ENCODE measurements at places on chromosomes 3 and 15.

DNA sequence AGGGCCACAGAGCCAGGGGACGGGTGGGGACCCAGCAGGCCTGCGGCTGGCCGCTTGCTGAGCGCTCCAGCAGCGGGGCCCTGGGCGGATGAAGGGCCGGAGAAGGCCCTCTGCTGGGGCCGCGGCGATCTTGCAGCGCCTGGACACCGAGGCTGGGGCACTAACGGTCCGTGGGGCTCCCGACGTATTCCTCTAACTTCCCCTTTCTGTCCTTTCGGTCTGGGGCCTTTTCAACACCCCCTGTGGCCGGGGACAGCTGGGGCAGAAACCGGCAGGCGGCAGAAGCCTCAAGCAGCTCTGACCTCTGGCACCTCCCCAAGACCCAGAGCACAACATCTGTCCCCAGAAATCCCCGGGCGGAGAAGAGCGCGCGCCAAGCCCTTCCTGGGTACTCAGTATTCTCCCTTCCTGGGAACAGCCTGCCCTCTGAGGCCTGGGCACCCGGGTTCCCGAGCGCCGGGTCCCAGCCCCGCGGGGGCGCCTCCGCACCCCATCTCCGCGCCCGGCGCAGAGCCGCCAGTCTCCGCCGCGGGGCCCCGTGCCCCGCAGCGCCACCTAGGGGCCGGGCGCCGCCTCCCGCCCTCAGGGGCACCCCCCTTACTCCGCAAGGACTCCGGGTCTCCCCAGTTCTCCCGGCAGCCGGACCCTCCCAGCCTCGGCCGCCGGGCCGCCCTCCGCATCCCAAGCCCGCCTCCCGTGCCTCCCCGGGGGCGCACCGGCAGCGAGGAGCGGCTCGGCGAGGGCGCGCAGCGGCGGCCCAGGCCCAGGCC is 582 bp upstream of the SLCO3A1 start:
- DNase-seq: peak; percentile 82

- no peak for DNase-seq
Measured at GRCh38 chr3:135784557-135784956, 181.0 kb upstream of the PPP2R3A start.

GRCh38 chr3:153195349-153195879 is 33.4 kb downstream of the RAP2B start:
- DNase-seq: no peak

DNA sequence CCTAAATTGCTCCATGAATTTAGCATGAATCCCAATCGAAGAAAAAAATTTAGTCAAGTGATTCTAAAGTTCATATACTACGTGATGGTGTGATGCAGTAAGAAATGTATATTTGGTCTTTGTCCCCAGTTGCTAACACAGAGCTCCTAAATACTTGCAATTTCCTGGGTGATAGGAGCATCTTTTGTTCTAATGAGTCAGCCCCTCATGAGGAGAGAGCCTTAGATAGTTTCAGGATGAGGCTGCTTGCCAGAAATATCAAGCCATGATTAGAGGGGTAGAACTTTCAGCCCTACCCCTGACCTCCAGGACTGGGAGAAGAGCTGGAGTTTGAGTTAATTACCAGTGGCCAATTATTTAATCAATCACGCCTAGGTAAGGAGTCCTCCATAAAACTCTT is 170.2 kb downstream of the PDE8A start:
- no peak for DNase-seq

- no peak for DNase-seq
Measured at GRCh38 chr3:184538666-184539431, 22.7 kb upstream of the EPHB3 start.

GRCh38 chr15:28191832-28192231 is 92.7 kb upstream of the OCA2 start:
- DNase-seq: no peak

- DNase-seq: no peak
Measured at GRCh38 chr3:27540231-27540630, 56.0 kb upstream of the SLC4A7 start.

GRCh38 chr3:45962033-45962432 is 18.8 kb downstream of the CXCR6 start:
- no peak for DNase-seq

- no peak for DNase-seq
Measured at GRCh38 chr3:197394464-197395321, 96.3 kb upstream of the DLG1 start.

DNA sequence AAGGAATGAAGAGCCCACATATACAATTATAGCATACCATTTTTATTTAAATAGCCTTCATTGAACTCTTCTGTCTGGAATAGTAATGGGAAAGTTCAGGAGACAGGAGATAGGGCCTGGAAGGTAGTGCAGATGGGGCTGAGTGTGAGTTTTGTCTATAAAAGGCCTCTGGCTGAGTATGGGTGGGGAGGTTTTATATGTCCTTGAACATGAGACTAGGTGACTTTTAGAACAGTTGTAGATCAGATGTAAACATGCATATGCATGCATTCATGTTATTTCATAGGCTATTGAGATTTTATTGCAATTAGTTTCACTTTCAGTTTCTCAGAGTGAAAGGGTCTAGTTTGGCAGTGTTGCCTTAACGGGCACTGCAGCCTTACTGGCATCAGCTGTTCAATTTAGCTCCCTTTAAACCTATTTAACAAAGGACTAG is 27.1 kb downstream of the CGGBP1 start:
- peak; percentile 5 for DNase-seq

DNA sequence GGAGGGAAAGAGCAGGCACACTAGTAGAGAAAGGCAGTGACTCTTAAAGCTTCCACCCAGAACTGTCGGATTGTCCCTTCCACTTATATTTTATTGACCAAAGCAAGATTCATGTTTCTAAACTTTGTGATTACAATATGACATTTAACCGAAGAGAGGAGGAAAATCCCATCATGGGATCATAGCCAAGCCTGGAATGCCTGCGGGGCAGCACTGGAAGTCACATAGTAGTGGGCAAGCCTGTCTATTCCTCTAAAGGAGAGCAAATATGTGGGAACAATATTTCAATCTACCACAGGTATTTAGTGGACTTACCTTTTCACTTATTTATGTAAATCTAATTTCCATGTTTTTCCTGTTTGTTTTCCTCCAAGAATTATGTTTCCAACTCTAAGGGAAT is 3.8 kb upstream of the TMOD3 start:
- no peak for DNase-seq

DNA sequence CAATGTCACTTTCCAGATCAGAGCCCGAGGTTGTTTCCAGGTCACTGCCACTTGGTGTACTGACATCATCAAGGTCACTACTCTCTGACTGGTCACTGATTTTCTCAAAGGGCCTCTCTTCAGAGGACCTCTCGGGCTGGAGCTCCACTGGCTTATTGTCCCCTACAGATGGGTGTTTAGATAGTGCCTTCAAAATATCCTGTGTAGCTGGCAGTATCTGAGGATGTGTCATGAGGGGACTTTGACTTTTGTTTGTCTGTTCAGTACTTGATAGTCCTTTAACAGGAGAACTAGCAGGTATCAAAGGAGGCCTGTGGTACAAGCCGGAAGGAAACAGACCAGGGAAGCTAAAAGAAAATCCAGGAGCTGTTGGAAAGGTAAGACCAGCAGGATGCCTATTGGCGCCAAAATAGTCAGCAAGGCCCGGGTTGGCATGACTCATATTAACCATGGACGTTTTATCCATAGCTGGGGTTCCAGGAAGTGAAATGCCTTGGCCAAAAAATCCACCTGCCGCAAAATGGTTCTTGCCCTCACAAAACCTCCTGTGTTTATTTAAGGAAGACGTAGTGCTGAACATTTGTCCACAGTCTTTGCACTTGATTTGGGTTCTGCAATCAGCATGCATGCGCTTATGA is 547.3 kb downstream of the MECOM start:
- DNase-seq: no peak

DNA sequence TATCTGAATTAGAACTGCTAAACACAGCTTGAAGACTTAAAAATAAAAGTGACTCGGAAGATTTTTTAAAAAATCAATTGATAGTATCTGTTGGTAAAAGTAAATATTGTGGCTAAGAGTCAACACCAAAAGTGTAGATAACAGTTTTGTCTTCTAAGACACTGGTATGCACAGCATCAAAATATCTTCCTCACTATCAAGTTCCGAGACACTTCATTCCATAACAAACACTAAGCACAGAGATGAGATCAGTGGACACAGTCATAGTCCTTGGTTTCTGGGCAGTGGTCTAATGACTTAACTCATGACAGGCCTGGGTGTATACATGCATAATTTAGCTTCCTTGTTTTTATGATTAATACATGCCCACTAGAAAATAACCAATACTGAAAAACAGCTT is 63.2 kb downstream of the PXYLP1 start:
- DNase-seq: no peak

- DNase-seq: no peak
Measured at GRCh38 chr3:48563382-48563918, at the start of gene UCN2. UCN2 (minus strand) TSS chr3:48563781; CDS start chr3:48563124, 657 bp downstream.

GRCh38 chr3:51710631-51711351 is 3.9 kb downstream of the GRM2 start:
- DNase-seq: no peak

- DNase-seq: no peak
Measured at GRCh38 chr3:169822983-169823382, 10.3 kb upstream of the LRRC34 start.

DNA sequence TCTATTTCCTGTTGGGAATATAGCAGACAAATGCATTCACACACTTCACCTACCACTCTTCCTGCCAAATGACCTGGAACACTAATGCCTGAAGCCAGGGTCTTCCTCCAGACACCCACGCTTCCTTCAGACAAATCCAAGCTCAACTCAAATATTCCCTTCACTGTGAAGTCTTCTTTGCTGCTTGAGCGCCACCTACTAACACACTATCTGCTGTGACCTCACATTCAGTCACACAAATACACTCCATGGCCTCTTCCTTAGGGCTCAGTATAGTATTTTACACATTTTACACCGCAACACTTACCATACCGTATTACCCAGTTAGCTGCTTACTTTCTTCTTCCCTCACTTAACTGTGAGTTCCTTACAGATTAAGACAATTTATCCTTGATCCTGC is 149.4 kb downstream of the SHOX2 start:
- DNase-seq: no peak

GRCh38 chr3:146326875-146327543 is 76.1 kb upstream of the PLSCR4 start:
- no peak for DNase-seq

- no peak for DNase-seq
Measured at GRCh38 chr15:80242802-80243201, 9.2 kb downstream of the CTXND1 start.

GRCh38 chr15:98743177-98743576 is 94.8 kb downstream of the IGF1R start:
- no peak for DNase-seq

DNA sequence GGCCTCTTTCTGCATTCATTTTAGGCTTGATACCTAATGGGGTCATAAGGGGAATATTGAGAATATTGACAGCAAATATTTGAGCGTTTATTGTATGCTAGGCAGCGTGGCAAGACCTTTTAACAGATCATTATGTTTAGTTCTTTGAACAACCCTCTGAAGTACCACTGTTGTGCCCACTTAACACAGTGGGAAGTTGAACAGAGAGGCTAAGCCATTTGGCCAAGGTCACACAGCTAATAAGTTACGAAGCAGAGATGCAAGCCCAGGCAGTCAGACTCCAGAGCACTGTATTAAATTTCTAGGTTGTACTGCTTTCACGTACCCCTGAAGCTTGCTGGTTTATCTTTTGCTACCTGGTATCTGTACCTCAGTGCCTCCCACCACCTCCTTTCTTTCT is 1.1 kb downstream of the RAB7A start:
- no peak for DNase-seq

- no peak for DNase-seq
Measured at GRCh38 chr15:69583626-69584025, 131.0 kb downstream of the RPLP1 start.

DNA sequence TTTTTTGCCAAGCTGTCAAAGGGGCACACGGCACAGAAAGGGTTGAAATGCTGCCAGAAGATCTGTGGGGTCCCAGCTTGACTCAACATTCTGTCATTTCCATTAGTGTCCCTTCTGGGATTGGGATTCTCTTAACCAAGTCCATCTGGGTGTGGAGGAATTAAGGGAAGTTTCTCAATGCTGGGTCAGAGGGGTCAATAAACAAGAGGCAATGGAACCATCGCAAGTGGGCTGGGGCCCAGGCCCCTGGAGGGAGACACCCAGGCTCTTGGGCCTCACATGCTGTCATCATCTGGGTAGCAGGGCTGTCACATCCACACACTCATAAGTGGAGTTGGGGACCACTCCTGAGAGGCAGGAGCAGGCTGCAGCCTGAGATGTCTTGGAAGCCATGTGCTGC is 8.1 kb upstream of the APOD start:
- no peak for DNase-seq

GRCh38 chr3:140599496-140599895 is 78.4 kb upstream of the TRIM42 start:
- DNase-seq: no peak

- DNase-seq: no peak
Measured at GRCh38 chr3:77158730-77159581, 119.1 kb downstream of the ROBO2 start.

GRCh38 chr15:22980189-22981050 is at the start of gene CYFIP1:
CYFIP1 (minus strand) TSS chr15:22980368; CDS start chr15:22947285, 33,083 bp downstream.
- DNase-seq: peak; percentile 28

DNA sequence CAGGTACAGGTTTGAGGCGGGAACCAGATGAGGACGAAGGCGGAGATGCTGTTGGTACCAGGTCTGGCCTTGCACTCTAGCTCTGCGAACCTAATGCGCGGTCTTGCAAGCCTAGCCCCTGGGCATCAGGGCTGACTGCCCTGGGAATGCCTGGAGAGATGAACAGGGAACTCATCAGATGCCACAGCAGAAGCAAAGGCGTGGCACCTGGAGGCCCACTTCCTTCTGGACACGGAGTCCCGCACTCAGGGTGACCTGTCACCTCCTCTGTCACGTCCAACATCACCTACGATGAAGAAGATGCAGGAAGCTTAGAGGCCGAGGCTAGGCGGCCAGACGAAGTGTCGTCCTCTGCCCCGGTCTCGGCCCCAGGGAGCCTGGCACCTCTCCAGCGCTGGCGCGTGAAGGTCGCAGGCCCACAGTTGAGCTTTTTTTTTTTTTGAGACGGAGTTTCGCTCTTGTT is 9.4 kb downstream of the RPLP1 start:
- no peak for DNase-seq

GRCh38 chr3:143352850-143353550 is 233.4 kb downstream of the CHST2 start:
- no peak for DNase-seq

DNA sequence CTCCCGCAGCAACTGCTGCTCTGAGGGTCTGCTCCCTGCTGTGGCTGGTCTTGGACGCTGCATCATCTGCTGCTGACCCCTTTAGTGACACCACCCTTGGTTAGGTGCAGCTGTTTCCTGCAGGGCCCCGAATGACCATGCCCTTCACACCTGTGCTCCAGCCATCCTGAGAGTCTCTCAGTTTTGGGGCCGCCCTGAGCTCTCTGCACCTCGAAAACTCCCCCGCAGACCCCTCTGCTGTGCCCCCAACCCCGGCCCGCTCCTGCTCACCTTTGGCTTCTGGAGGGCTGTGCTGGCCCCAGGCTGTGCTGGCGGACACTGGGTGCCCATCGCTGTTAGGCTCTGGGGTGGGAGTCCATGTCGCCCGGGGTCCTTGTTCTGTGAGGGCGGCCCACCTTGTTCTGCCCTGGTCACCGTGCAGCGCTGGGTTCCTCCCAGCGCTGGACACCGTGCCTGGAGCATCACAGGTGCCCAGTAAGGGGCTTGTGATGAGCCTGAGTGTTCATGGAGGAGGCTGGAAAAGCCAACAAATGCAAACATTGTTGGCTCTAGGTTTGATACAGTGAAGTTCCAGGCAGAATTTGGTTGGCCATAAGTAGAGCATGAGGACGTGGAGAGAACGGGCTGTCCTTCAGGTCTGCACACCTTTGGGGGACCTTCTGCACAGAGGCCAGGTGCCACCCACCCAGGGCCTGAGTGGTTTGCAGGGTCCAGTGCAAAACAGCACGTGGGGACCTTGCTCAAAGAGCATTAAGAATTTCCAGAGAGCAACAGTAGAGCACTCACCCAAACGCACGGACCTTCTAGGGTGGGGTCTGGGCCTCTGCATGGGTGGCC is 12.3 kb downstream of the ABTB1 start:
- no peak for DNase-seq
